ENCODE measurements at places on chromosomes 11 and 22.

- DNase-seq = no peak
Observed at GRCh38 chr11:2528301-2529050, 83.7 kb downstream of the KCNQ1 start.

DNA sequence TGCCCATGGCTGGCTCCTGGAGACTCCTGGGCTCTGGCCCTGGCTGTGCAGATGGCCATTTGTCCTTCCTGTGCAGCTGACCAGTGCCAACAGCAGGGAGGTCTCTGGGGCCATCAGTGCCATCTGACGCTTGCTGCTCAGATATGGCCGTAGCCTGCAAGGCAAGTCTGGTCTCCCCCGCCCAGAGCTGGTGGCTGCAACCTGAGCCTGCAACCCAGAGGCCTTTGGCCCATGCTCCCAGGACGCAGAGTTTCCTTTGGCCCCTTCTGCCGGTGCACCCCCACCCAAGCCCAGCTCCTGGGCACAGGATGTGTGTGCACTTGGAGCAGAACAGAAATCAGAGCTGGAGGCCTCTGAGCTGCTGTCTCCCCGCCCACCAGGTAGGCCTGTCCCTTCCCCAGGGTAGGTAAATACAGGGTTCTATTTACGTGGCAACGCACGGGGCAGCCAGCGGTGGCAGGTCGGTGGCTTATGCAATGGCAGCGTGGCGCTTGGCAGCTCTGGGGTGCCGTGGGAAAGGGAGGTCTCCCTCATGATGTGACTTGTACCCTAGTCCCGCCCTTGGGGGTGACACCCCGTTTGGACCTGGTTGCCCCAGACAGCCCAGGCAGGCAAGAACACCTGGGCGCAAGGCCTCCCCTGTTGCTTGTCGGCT is 21.0 kb upstream of the MYEOV start:
- no peak for DNase-seq

- DNase-seq = peak; percentile 39
Observed at GRCh38 chr11:69044111-69045013, 4.4 kb upstream of the TPCN2 start.

GRCh38 chr22:39900306-39901227 is at the start of gene GRAP2:
TSS of gene GRAP2 (plus strand) at chr22:39901084. CDS start at chr22:39947107, 46,023 bp downstream.
- no peak for DNase-seq

- no peak for DNase-seq
Observed at GRCh38 chr11:59078435-59078834, 7.7 kb upstream of the GLYATL1B start.

DNA sequence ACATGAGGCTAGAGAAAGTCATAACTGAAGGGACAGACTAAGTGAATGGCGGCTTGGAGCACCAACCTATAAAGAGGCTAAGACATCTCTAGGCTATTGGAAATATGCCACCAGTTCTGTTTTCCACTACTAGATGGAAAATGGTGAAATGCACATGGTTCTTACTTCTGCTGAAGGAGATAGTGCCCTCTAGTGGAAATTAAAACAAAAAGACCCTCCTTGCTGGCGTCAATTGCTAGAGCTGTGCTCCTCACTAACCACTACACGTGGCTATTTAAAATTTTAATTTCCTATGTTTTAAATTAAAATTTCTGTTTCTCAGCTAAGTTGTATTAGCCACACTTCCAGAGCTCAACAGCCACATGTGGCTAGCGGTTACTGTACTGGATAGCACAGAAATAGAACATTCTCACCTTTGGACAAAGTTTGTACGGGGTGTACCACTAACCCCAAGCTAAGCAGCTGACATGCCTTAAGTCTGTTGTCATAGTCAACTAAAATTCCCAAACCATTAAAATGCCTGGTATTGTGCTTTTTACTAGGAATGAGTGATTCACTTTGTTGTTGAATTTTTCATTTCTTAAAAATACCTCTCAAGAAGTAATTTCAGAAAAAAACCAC is 34.1 kb upstream of the CALCA start:
- peak; percentile 51 for DNase-seq

- no peak for DNase-seq
Observed at GRCh38 chr22:43749473-43749872, 62.6 kb downstream of the EFCAB6 start.

- DNase-seq = no peak
Observed at GRCh38 chr11:86888164-86889000, 66.8 kb downstream of the FZD4 start.

DNA sequence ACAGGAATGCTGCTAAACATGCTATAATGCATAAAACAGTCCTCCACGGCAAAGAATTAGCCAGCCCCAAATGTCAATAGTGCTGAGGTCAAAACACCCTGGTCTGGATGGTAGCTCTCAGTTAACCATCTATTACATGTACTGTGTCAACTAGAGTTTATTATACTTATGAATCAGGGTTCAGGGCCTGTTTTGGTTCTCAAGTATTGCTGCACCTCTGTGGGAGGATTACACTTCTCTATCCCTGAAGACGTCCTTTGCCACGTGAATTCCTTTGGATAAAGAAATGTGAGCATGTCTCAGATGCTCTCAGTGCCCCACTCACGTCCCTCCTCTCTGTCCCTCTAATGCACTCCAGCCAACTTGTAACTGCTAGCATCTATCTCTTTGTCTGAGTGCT is 53.4 kb downstream of the SLC1A2 start:
- no peak for DNase-seq

DNA sequence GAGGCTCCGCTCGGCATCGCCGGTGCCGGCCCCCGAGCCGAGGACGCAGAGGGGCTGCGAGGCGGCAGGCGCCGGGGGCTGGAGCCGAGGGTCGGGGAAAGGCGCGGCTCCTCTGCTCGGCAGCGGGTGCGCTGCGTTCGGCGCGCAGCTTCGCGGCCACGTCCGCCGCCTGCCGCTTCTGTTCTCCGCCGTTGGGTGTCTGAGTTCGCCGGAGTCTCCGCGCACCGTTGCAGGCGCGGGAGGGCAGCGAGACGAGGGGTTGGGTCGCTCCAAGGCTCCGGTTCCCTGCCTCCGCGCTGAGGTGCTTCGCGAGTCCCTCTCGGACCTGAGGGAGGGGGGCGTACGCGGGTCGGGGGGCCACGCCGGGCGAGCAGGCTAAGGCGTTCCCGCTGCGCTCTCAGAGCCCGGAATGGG is 347 bp downstream of the MN1 start:
- DNase-seq = peak; percentile 19

DNA sequence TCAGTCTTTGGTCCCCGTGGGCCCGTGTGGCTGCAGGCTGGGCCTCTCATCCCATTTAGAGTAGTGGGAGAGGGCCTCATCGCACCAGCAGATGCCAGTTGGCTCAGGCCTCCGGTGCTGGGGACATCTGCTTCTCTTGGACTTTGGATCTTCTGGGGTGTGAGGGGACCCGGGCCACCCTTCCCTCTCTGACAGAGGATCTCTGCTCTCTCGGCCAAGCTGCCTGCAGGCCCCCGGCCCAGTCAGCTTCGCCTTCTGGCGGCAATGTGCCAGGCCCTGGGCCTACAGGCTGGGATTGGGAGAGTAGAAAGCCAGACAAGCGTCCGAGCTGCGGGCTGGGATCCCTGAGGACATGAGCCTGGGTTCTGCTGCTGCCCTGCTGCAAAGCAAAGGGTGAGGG is 15.0 kb upstream of the FGF3 start:
- no peak for DNase-seq

GRCh38 chr11:85695546-85695945 is 9.6 kb upstream of the CCDC89 start:
- DNase-seq = no peak

GRCh38 chr11:112999520-112999919 is 38.3 kb downstream of the NCAM1 start:
- peak; percentile 60 for DNase-seq

GRCh38 chr22:37443086-37443485 is 15.8 kb upstream of the ELFN2 start:
- DNase-seq = no peak

DNA sequence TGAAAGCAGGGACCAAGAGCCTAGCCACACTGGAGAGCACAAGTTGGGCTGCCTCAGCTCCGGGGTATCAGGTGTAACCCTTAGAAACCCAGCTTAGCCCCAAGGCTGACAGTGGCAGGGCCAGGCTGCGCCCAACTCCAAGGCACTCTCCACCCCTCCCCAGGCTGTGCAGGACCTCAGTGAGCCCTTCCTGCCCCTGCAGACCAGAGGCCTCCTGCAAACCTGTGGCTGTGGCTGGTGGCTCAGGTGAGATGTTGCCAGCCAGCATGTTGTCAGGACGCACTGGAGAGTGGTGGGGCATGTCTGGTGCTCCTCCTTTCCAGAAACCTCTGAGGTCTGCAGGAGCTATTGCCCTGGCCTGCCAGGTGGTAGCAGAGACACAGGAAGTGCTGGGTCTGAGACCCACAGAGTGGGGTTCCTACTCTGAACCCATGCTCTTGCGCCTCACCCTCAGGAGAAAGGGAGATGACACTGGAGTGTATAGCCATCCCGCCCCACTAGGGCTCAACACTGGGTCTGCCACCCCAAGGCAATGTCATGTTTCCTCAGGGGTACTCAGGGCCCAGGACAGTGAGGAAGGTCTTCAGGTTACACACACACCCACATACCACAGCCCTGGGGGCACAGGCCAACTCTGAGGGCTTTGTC is 2.4 kb upstream of the SCARF2 start:
- no peak for DNase-seq

GRCh38 chr11:47946682-47947559 is 33.4 kb upstream of the PTPRJ start:
- DNase-seq = no peak

- DNase-seq = peak; percentile 26
Observed at GRCh38 chr22:46355369-46355995, 20.0 kb downstream of the TRMU start.

- DNase-seq = no peak
Observed at GRCh38 chr22:36301851-36302250, 48.9 kb downstream of the APOL1 start.

DNA sequence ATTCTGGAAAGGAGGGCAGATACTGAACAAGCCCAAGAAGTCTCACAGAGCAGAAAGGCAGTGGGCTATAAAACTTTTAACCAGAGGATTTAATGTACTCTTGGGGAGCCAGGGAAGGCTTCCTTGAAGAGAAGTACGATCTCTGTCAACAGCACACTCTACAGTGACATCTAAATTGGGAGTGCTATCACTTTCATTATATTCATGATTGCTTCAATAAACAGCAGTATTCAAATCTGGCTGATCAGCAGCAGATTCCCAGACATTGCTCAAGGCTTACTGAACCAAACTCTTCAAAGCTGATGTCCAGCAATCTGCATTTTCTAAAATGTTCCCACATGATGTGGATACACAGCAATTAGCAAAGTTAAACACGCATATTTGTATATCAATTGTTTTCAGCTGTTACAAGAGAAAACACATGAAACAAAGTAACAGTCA is 44.2 kb downstream of the SYTL2 start:
- no peak for DNase-seq

- DNase-seq = no peak
Observed at GRCh38 chr11:105960252-105961245, 61.5 kb downstream of the MSANTD4 start.

GRCh38 chr22:25878933-25879332 is 136.9 kb downstream of the MYO18B start:
- peak; percentile 49 for DNase-seq

- DNase-seq = no peak
Observed at GRCh38 chr11:74006743-74007304, 2.1 kb downstream of the UCP3 start.

DNA sequence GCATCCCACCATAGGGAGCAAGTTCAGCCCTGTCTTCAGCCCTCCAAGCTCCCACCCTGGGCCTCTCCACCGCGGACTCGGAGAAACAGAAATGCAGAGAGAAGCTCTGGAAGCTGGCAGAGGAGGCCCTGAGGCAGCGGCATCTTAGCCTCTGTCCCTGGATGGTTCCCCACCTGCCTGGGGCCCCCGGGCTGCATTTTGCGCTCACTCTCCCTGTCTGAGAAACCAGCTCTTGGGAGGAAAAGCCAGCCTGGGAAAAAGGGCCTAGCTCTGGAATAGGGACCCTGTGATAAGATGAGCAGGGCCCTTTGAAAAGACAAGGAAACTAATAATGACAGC is 12.0 kb upstream of the SPI1 start:
- no peak for DNase-seq

GRCh38 chr11:36009473-36009872 is 65.6 kb downstream of the LDLRAD3 start:
- no peak for DNase-seq

DNA sequence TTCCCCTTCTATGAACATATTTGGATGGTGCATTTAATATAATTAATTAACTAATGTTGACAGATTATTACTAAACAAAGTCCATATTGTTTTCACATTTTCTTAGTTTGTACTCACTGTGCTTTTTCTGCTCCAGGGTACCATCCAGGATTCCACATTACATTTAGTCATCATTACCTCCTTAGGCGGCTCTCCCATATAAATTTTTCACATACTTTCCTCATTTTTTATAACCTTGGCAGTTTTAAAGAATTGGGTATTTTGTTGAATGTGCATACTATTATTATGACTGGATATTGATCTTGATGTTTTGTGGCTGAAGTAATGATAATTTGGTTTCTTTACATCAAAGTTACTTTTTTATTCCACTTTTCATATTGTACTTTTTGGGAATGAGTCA is 755.6 kb upstream of the ANO3 start:
- no peak for DNase-seq

DNA sequence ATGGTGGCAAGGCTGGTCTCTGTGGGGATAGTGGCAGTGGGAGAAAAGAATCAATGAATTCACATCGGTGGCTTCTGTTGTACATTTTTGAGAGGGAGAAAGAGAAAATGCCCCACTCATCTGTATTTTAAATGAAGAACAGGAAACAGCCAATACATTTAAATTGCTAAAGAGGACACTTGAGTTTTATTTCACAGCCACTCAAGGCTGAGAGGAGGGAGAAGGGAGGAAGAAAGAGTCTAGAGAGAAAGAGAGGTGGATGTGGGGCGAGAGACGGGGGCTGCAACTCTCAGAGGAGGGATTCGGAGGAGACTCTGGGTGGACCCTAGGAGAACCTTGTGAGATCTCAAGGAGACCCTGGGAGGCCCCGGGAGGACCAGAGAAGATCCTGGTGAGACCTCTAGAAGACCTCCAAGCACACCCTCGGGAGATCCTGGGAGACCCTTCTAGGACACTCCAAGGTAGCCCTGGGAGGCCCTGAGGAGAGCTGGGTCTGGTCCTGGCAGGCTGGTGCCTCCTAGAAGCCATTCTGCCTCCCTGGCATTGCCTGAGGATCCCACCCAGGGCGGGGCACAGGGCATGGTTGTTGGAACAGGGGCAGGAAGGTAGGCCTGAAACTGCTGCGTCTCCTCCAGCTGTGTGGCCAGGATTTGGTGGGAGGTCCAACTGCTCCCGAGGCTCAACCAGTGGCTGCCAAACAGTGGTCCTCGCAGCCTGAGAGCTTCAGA is 91.0 kb upstream of the SHISAL1 start:
- DNase-seq = no peak

GRCh38 chr22:44398856-44399837 is 86.4 kb upstream of the SHISAL1 start:
- no peak for DNase-seq

GRCh38 chr22:48192920-48193319 is 1430.5 kb downstream of the TBC1D22A start:
- DNase-seq = no peak

GRCh38 chr22:24386937-24387471 is 40.4 kb upstream of the ADORA2A start:
- no peak for DNase-seq

Data from COR-L47 (cell line).